Osteoblast (primary cell): ENCODE measurements at places on chromosomes 11 and 22. TPM values are rescaled to one million over a fixed set of nuclear protein-coding genes. Genes with fewer than 3 reads are reported as not detected.

CDC42BPG gene
- under 0.01 and 0.29 TPM in 2 replicates for total RNA-seq

DNA sequence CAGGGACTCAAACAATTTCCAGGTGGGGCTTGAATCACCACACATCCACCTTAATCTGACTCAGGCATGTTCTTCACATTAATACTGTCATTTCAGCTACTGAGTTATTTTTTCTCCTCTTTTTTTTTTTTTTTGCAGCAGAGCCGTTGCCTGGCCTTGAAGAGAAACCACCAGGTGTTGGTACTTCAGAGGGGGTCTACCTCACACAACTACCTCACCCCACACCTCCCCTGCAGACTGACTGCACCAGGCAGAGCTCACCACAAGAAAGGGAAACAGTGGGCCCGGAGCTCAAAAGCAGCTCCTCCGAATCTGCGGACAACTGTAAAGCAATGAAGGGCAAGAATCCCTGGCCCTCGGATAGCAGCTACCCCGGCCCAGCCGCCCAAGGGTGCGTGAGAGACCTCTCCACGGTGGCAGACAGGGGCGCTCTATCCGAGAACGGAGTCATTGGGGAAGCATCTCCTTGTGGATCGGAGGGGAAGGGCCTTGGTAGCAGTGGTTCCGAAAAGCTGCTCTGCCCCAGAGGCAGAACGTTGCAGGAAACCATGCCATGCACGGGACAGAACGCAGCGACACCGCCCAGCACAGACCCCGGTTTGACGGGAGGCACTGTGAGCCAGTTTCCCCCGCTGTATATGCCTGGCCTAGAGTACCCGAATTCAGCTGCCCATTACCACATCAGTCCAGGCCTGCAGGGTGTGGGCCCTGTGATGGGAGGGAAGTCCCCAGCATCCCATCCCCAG, 15.1 kb upstream of the SLC25A18 start:
- DNase-seq, result peak; percentile 73

CHADL gene
- total RNA-seq, result 1.1 and 1.2 TPM in 2 replicates

DNA sequence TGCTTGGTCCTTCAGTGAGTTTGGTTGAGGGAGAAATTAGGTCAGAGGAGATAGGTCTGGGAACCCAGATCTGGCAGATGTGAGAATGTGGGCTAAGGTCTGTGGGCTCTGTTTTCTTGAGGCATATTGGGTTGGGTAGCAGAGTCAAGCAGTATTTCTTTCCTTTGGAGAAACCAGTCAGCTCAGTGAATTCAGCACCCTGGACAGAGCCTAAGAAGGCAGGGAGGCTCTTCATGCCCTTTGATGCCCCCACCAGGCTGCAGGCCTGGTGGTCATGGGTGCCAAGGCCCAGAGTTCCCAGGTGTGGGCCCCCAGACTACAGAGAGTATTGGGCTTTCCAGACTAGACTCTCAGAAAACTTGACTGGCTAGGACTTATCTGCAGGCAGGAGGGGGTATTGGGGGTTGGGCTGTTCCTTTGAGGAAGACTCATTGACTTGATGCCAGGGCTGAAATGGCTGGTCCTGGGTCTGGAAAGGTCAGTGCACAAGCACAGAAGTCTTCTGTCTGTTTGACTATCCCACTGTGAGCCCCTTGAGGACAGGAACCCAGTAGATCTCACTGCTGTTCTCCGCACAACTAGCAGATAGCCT, 45.3 kb upstream of the NECTIN1 start:
- no peak for DNase-seq

GDPD4 gene
- total RNA-seq, result not detected in 2 replicates

DNA sequence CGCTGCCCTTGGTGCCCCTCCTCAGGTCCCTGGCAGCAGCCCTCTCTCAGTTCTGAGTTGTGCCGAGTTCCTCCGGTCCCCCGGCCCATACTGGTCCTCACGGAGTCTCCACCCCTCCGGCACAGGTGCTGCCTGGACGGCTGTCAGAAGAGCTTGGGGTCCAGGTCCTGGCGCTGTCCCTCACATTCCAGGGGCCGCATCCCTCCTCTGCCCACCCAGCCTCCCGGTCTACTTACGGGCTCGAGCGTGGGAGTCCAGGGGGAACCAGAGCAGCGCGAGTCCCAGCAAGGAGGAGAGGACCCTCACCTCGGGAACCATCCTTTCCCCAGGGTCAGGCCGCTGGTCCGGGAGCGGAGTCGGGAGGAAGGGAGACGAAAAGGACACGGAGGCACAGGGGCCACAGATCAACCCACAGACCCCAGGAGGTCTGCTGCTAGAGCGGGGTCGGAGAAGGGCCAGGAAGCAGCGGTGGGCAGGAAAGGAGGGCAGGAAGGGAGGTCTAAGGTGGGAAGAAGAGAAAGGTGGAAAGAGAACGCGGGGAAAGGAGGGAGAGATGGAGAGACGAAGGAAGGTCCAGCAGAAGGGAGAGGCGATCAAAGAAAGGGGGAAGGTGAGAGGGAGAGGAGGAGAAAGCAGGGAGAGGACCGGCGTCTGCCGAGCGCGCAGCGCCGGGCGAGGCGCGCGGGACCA, 510 bp downstream of the CHRDL2 start:
- DNase-seq, result peak; percentile 73

DNA sequence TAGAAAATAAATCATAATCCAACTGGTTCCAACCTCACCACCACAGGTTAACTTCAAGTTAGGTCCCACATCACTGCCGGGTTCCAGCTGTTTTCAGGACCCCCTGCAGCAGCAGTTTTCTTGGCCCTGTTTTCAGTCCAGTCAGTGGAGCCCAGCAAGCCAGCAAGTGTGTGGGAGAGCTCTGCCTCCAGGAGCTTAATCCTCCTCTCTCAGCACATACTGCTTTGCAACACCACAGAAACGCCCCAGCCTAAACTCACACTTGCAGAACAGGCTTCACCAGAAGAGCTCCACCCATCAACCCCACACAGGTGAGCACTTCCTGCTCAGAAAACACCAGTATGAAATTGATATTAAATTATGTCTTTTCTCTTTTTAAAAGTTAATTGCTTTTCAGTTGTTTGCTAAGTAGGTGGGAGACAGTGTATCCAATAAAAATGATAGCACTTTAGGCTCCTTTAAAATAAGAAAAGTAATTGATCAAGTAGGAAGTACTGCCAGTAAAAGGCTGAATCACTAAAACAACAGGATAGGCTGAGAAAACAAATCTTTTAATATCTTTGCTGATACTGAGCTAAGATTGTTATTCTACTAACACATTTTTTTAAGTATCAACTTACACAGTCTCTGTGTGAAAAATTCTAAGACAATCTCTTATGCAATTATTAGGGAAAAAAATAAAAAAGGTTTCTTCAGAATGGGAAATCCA, 81.5 kb upstream of the TP53AIP1 start:
- DNase-seq, result no peak

TRAPPC4 gene
- 42.3 and 48.0 TPM in 2 replicates for total RNA-seq

DNA sequence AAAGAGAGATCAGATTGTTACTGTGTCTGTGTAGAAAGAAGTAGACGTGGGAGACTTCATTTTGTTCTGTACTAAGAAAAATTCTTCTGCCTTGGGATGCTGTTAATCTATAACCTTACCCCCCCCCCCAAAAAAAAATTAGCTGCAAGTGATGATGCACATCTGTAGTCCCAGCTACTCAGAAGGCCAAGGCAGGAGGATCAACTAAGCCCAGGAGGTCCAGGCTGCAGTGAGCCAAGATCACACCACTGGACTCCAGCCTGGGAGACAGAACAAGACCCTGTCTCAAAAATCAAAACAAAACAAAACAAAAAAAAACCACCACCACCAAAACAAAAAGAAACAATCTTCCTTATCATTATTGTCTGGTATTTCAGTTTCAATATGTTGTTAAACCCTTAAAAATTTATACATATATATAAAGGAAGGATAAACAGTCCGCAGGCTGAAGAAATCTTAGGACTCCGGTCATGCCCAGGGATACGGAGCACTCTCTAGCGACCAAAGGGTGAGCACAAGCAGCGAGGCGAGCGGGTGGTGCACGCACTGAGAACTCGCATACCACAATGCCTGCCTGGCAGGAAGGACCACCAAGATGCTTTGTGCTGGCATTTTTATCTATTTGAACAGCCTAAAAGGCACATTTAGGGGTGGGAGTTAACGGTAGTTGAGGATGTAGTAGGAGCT, 6.4 kb downstream of the POLDIP3 start:
- DNase-seq, result no peak

DNA sequence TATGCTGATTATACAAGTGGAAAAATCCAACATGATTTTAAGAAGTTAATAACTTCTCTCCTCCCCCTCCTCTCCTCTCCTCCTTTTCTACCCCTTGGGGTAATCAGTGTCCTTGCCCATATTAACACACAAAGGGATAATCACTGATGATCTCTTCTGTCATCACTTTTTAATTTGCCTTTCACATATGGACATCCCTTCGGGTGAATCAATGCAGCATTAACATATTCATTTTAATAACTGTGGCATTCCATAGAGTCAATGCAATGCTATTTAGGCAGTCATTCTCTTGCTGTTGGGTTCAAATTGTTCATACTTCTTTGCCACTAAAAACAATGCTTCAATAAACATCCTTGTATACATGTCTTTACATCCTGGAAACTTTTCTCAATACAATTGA, 42.9 kb upstream of the GLYATL2 start:
- no peak for DNase-seq

- no peak for DNase-seq
Observed at GRCh38 chr22:31935961-31936635, 8.2 kb upstream of the YWHAH start.

- DNase-seq, result peak; percentile 55
Observed at GRCh38 chr22:48941903-48942575, 885.6 kb downstream of the BRD1 start.

- no peak for DNase-seq
Observed at GRCh38 chr22:33986954-33987353, 66.7 kb upstream of the LARGE1 start.

MIAT gene
- 1.8 TPM in 2 replicates for total RNA-seq

GRCh38 chr22:19455585-19456370, 8.3 kb upstream of the C22orf39 start:
- no peak for DNase-seq

- no peak for DNase-seq
Observed at GRCh38 chr11:109739379-109739778, 317.4 kb downstream of the C11orf87 start.

C11orf91 gene
- not detected in 2 replicates for total RNA-seq

- DNase-seq, result no peak
Observed at GRCh38 chr22:38921806-38922205, 35.6 kb upstream of the APOBEC3A start.

AP5B1 gene
- 15.3 and 18.1 TPM in 2 replicates for total RNA-seq

DNA sequence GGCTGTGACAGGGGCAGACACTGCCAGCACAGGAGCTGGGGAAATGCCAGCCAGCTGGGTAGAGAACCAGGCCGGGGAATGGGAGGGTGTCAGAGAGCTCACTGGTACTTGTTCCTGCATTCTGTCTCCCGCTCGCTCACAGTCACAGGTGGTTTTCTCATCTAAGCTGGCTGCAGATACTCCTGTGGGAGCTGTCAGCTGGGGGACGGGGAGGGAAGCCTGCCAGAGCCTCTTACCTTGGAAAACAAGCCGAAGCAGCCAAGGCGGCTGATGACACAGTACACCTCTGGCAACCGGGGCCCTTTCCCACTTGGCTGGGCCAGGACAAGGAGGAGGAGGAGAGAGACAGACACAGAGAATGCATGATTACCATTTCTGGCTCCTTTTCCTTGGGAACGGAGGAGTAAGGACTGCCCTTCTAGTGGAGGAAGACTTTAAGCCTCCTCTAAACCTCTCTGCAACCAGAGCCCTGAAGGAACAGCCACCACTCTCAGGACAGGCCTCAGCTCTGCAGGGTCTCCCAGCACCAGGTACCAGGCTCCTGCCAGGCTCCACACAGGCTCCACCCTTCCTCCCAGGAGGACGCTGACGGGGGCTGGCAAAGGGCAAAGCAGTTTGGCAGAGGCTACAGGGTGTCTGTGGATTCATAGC, 25.1 kb downstream of the RPL27A start:
- DNase-seq, result peak; percentile 69

- no peak for DNase-seq
Observed at GRCh38 chr11:102464859-102465500, 12.4 kb upstream of the TMEM123 start.

DNA sequence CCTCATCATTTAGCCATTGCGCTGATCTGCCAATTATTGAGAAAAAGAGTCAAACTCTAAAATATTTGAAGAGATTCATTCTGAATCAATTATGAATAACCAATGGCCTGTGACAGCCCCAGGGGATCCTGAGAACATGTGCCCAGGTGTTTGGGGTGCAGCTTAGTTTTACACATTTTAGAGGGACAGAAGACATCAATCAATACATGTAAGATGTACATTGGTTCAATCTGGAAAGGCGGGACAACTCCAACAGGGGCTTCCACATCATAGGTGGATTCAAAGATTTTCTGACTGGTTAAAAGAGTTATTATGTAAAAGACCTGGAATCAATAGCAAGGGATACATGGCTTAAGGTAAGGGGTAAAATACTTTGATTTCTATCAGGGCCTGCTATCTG, 4.9 kb upstream of the MRGPRE start:
- DNase-seq, result no peak

DNA sequence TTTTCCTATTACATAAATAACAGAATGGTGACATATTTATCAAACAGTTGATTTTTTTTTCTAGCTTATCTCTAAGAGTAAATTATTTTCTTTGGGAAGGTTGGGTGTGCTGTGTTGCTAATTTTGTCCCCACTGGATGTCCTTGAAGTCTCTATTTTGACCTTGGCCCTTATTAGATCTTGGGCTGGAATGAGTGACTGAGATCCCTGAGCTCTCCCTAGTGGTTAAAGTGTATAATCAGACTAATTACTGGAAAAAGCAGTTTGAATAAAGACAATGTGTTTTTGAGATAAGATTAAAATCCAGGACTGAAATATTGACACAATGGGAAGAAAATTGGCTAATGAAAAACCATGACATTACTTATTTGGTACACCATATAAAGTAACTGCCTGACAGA, 56.1 kb downstream of the AASDHPPT start:
- no peak for DNase-seq

DNA sequence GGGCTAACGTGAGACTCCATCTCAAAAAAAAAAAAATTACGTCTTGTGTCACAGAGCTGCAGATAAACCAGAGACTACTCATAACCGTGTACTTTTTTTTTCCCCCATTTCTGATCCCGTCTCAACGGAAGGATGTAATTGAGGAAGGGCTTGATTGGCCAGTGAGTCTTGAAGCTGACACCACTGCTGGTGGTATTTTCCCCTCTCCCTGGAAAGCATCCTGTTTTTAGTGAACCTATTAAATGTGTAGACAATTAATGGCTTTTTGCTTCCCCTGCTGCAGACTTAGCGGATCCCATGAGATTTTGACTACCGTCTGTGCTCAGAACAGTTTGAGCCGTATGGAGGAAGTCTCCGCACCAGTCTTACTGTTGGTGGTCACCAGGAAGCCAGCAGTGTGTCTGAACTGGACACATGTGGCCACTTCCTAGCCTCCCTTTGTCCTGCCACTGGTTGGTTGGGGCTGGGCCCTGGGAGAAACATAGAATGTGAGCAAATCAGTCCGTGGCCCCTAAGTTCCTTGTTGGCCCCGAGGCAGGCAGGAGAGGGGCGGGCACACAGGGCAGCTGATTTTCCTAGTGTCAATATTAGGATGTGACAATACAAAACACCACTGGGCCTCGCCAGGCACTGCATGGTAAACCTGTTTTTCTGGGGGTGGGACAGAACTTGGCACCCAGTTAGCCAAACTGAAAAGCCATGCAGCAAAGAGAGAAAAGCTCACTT, 3.1 kb downstream of the BIK start:
- DNase-seq, result no peak
